ENCODE measurements at places on chromosomes 13 and 19. TPM values are rescaled to one million over a fixed set of nuclear protein-coding genes. Genes with fewer than 3 reads are reported as not detected.
A peak's percentile ranks its signal among the peaks of the same experiment; 100 is the strongest.

GRCh38 chr13:69243366-69243765 lies 864.3 kb upstream of the ATXN8OS start:
- DNase-seq = no peak

DNA sequence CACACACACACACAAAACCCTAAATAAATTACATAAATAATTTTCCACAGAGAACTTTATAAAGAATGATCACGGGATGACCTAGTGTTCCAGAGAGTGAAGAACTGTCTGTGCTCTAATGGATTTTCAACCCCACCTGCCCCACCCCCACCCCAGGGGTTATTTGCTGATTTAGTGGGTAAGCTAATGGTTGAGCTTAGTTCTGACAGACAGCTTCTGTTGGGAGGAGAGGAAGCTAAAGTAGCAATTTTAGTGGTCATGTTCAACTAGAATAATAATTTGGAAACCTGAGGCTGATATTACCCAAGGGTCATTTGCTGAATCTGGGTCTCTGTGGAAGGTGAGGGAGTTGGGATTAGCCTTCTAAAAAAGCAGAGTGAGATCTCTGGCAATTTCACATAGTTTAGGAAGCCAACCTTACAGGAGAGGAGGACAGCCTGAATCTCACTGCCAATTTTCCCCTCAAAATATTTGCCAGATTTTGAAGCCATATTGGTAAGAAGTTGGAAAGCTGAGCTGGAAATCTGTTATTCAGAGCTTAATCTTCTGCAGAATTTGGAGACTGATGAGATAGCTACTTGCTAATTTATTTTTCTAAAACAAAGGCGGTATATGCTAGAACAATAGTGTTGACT lies 68.7 kb downstream of the POSTN start:
- no peak for DNase-seq

DNA sequence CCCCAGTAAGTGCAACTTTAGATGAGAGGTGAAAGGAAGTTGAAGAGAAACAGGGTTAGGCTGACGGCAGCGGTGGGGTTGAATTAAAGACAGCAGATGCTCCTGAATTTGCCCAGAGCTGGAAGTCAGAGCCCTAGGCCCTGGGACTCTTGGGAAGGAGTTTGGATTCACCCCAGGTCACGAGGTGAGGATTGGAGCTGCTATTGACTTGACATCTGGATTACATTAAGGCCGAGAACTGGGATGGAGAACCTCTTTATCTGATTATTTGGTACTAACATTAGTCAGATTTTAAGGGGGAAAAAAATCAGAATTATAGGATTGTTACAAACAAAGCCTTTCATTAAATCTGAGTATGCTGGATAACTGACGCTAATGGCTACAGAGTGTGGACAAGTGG lies 367.2 kb downstream of the ZNF536 start:
- no peak for DNase-seq

GRCh38 chr13:79402074-79402635 lies 3.9 kb downstream of the RBM26 start:
- no peak for DNase-seq

DNA sequence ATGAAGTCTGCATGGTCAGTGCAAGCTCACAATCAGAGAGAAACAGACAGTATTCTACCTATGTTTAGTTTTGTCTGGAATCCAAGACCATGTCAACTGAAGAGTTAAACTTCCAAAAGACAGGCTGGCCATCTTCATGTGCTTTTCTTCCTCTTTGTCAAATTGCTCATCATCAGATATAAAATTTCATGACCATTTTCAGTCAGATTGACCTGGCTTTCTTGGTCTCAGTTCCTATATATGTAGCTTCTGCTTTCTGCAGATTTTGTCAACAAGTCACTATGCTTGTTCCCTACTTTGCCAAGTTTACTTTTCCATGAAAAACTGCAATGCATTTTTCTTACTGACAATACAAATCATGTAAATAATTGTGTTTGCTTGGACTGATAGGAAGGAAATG lies 13.9 kb downstream of the SLC46A3 start:
- DNase-seq = no peak

GRCh38 chr13:22198641-22199217 lies 527.9 kb downstream of the FGF9 start:
- no peak for DNase-seq

GRCh38 chr13:45456196-45456972 lies 8.4 kb upstream of the COG3 start:
- no peak for DNase-seq

DNA sequence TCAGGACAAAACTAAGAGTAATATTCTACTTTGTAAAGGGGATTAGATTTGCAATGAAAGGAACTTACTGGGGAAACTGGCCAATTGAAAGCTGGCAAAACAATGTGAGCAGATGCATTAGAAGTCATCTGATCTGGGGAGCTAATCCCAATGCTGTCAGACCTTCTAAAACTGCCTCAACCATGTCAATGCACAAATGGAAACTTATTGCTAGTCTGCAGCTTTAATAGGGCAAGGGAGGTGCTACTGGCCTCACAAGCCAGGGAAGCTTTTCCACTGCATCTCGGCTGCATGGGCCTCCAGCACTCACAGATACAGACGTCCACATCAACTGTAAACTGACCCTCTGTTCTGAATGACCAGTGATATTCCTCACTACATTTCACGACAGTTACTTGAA lies 154.2 kb downstream of the LHFPL6 start:
- DNase-seq = no peak

DNA sequence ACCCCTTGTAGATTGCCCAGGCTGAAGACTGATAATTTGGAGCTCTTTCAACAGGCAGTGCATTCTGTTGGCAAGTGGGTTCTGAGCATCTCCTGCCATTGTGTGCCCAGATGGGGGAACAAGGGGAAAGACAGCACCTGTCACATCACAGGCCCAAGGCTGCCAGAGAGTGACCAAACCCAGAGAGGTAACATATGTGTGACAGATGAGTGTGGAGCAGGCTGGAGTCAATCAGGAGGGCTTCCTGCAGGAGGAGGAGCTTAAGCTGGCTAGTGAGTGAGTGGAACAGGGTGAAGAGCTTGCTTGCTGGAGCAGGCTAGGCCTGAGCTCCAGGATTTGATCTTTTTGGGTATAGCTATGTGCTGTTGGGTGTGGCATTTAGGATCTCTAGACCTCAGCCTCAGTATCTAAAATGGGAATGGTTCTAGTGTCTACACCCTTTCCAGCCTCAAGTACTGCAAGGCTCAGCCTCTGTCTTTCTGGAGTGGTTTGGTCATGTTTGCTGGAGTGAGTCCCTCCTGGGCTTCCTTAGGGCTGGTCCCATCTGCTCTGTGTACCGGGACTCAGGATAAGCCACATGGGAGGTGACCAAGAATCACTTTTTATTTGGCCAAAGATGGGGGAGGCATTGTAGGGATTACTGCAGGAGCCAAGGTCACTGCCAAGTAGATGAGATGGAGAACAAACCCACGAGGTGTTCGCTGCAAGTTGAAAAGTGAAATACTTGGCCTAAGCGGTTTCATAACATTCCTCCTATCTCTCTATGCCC lies 152.4 kb upstream of the TSHZ3 start:
- peak; percentile 32 for DNase-seq

DNA sequence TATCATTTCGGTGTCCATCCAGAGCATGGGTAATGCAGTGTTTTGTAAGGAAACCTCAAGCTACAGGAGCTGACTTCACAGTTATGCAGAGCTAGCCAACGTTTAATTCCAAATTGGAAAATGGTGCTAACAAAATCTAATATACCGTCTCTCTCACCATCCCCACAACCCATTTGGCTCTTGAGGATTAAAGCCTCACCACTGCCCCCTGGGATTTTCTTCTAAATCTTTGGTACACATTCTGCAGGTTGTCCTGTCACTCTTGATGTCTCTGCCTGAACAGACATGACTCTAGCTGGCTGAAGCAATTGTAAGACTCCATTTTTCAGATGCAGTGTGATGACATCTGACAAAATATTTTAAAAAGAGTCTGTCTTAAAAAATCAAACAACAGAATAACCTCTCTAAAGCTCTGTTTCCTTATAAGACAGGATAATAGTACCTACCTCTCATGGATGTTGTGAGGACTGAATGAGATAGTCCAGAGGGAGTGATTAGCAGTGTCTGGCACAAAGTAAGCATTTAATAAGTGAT lies 451.8 kb downstream of the SUCLA2 start:
- DNase-seq = no peak

DNA sequence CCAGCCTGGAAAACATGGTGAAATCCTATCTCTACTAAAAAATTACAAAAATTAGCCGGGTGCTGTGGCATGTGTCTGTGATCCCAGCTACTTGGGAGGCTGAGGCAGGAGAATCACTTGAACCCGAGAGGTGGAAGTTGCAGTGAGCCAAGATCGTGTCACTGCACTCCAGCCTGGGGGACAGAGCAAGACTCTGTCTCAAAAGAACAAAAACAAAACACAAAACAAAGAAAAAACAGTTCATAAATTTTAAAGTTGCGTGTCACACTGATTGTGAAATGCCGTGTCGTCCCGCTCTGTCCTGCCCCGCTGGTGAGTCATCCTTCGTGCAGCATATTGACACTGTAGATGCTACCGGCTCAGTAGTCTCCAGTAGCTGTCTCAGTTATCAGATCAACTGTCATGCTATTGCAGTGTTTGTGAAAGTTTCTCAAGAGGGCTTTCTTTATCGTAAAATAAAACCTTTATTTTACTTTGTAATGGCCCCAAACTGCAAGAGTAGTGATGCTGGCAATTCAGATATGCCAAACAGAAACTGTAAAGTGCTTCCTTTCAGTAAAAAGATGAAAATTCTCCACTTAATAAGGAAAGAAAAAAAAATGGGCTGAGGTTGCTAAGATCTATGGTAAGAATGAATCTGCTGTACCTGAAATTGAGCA lies 36.4 kb upstream of the IGFL1 start:
- peak; percentile 80 for DNase-seq

- no peak for DNase-seq
These were observed 1793.8 kb upstream of the PCDH20 start for GRCh38 chr13:63209330-63210017.

DNA sequence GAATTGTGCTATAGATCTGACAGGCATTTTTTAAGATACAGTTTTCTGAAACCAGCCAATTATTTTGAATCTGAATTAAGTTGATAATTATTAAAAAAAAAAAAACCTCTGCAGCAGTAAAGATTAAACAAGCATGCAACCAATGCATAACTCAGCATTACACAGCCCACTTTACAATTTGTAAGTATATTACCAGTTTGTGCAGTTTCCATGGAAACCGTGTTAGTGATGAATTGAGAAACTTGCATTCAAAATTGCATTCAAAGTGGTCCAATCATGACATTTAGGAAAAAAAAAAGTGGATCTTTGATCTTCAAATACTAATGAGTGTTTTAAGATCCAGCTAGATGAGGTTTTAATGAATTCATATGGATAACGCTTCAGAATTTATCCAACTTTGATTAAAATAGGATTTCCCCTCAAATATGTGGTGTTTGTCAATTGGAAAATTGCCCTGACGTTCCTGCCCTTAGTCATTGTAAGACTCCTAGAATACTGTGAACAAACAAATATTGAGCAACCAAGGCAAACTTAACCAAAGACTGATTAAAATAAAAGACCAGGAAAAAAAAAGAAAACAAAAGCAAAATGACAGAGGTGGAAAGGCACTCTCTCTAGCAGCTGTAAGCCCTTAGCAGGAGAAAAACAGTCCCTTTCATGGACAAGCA lies 314.8 kb upstream of the MAB21L1 start:
- DNase-seq = no peak

DNA sequence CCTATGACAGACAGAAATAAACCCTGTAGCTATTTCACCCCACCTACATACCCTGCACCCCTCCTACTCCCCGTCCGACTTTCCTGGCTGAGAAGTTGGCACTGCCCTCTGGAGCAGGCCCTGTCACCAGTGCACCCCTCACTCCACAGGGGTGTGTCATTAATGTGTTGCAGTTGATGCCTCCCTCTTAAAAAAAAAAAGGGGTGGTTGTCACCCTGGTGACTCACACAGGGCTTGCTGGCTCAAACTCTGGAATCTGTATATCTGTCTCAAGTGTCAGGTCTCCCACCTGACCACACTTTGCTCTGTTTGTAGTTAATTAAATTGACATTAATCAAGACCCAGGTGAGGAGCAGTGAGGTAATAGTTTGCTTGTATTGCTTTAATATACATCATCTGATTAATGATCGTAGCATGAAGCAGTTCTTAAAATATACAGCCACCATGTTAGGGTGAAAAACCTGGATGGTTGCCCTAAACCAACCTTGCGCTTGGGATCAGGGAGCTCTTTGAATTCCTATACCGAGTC lies 2.0 kb upstream of the GATAD2A start:
- DNase-seq = no peak

GRCh38 chr13:49062297-49062896 lies 86.7 kb downstream of the FNDC3A start:
- no peak for DNase-seq

GRCh38 chr19:42313096-42313839 lies at the start of gene TMEM145:
TMEM145 (plus strand) TSS chr19:42313309; CDS start chr19:42313377, 68 bp downstream.
- DNase-seq = no peak

DNA sequence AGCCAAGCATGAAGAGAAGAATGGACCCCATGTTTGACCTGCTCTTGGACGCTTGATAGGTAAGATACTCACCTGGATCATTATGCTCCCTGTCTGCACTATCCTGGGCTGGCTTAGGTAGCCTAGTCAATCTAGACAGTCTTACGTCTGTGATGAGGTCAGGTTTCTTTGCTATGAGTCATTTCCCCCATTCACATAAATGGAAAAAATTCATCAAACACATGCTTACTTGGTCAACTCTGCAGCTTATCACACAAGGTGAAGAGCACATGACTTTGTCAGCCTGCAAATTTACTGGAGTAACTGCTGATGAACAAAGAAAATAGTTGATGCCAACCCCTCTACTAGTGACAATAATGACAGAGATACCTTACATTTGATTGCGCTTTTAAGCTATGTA lies 170.0 kb downstream of the NUFIP1 start:
- no peak for DNase-seq

- DNase-seq = no peak
These were observed 20.3 kb upstream of the GGACT start for GRCh38 chr13:100608906-100609305.

- peak; percentile 55 for DNase-seq
These were observed 20.1 kb downstream of the RASA3 start for GRCh38 chr13:114112231-114112825.

GRCh38 chr13:104983601-104984000 lies 1551.9 kb downstream of the EFNB2 start:
- DNase-seq = no peak

GRCh38 chr19:58045411-58046050 lies 11.7 kb downstream of the ZSCAN1 start:
- no peak for DNase-seq

- DNase-seq = no peak
These were observed 7.4 kb downstream of the SHFL start for GRCh38 chr19:10093295-10094186.

The SPTBN4 gene
- total RNA-seq = 5.2 TPM

The ZNF578 gene
- total RNA-seq = 1.6 TPM

The FFAR1 gene
- total RNA-seq = not detected

The CCDC169 gene
- 0.44 TPM for total RNA-seq

The ZNF331 gene
- 16.9 TPM for total RNA-seq

The OR7A17 gene
- total RNA-seq = not detected

The DIRAS1 gene
- total RNA-seq = 58.0 TPM

The PSG5 gene
- not detected for total RNA-seq

The IGFL1 gene
- not detected for total RNA-seq

The C19orf18 gene
- not detected for total RNA-seq

The GIPR gene
- total RNA-seq = 3.1 TPM

The LAIR1 gene
- total RNA-seq = 4.2 TPM
